ENCODE measurements at places on chromosomes 11 and 22. TPM values are rescaled to one million over a fixed set of nuclear protein-coding genes. Genes with fewer than 3 reads are reported as not detected.

Gene PICALM
- total RNA-seq, result 327 TPM

Gene PTGDR2
- 0.16 TPM for total RNA-seq

Gene FXYD6
- total RNA-seq, result 16.0 TPM

DNA sequence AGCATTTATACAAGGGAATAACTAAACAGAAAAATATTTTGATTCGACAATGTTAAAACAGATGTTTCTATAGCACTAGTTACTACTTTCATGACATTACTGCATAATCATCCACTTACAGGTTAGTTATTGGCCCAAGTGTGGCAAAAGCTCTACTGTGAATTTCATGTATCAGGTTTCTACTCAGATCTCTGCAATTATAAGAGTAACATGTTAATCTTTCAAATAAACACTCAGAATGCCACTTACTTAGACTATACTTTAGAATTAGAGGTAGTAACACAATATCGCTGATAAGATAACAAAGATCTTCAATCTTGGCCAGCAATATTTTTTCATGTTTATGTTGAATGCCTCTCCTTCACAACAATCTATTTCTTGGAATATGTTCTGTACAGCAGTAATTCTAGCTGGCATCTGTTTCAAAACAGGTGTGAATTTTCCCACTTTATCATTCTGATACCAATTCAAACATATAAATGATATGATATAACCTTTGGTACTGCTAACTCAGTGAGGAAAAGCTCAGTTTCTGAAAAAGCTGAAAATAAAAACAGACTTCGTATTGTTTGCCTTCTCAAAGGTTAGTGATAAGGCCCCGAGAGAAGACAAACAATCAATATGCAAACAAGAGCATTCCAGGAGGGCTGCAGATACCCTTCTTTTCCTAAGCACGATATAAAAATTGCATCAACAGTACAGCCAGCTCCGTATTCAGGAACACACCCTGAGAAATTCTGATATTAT is 11.0 kb upstream of the CCDC34 start:
- DNase-seq, result no peak

GRCh38 chr11:89203814-89204213 is 26.1 kb downstream of the TYR start:
- DNase-seq, result no peak

Measured in breast epithelium (tissue), 4 donors.